Activated naive CD4-positive, alpha-beta T cell (primary cell): ENCODE measurements at places on chromosomes 2 and 18.

GRCh38 chr2:188659656-188660406 lies 314.3 kb upstream of the COL3A1 start:
- no peak for DNase-seq

GRCh38 chr2:175853616-175853890 lies 148.5 kb downstream of the LNPK start:
- no peak for DNase-seq

GRCh38 chr2:39736640-39737039 lies 42.4 kb downstream of the THUMPD2 start:
- DNase-seq = no peak

- no peak for DNase-seq
These were observed 114.9 kb upstream of the SULT1C3 start for GRCh38 chr2:108124736-108125495.

DNA sequence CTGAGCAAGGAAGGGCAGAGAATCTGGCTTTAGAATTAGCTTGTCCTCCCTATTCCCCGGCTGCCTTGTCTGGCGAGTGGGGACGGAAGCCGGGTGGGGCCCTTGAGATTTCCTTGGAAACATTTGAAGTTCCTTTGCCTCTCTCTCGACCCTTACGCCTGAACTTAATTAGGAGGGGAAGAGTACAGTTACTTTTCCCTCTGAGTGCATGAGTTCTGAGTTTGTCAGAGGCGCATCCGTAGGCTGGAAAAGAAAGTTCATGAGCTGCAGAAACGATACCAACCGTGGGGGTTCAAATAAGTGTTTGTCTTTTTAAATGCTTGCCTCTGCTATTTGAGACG lies 468 bp downstream of the PIKFYVE start:
- DNase-seq = no peak

DNA sequence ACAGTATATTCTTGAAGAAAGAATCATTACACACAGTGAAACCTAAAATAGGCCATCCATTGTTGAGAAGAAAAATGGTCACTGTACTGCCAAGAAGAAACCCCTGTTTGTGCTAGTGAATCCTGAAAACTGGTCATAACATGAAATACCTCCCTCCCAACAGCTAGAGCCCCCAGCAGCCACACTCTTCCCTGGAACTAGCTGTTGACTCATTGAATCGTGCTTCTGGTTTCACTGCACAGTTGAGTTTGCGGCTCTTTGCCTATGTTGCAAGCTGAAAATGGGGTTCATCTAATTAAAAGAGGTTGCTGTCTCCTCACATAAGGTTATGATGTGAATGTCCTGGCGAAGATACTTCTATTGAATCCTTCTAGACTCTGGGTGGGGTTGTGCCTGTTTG lies 86.3 kb downstream of the UGGT1 start:
- DNase-seq = no peak

DNA sequence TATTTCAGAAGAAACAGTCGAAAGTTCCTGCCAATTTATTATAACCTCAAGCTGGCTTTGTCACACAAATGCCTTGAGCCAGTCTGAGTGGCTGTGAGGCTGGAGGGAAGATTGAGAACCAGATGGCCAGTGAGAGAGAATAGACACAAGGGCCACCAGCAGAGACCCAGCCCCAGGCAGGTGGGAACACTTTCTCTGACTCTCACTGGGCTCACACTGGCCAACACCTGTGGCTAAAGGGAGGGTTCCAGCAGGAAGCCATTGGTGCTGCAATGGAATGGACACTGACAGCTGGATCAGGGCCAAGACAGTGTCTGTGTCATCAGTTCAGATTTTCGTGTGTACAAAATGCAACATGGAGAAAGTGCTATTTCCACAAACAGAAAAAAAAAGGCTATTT lies 29.9 kb downstream of the LOXHD1 start:
- no peak for DNase-seq

DNA sequence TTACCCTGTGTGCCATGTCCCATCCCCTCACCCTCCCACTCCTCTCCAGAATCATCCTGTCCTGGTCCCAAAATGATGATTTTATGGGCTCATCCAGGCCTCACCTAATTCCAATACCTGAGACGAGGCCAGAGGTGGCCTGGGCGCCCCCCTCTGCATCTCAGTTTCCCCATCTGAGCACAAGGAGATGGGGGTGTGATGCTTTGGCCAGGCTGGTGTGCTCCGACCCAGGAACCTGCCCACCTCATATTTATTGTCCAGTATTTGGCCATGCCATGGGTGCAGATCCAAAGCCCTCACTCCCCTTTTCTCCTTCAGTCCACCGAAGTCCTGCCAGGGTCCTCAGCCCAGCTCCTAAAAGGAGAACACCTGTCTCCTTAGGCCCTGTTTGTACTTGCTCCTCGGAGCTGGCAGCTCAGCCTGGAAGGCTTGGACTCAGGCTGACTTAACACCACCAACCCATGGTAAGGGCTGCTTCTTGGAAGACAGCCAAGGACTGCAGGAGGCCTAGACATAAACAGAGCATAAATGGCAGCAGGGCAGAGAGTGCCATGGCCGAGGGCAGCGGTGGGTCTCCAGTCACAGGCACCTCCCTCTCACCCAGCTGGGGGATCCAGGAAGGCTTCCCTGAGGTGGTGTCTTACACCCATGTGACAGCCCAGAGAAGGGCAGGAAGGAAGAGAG lies 3.6 kb downstream of the TEX51 start:
- no peak for DNase-seq
